ENCODE measurements at places on chromosomes 7 and 10.

- no peak for DNase-seq
Measured at GRCh38 chr7:108299251-108299973, 156.8 kb downstream of the NRCAM start.

- DNase-seq: peak; percentile 11
Measured at GRCh38 chr10:14536241-14537213, 205.8 kb upstream of the FRMD4A start.

DNA sequence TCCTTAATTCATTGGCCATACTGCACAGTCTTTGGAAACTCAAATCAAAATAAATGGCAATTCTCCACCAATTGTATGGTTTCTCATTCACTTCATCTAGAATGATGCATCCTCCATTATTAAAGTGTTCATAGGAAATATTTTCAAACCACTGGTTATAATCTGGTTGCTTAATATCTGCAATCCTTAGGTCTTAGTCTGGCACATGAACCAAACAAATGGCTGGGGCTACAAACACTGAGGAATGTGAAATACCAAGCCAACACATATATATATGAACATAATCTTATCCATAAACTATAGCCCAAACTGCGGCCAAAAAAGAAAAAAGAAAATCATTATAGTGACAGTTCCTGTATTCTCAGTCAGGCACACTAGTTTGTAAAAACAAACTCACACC, 5.7 kb upstream of the MSS51 start:
- no peak for DNase-seq

DNA sequence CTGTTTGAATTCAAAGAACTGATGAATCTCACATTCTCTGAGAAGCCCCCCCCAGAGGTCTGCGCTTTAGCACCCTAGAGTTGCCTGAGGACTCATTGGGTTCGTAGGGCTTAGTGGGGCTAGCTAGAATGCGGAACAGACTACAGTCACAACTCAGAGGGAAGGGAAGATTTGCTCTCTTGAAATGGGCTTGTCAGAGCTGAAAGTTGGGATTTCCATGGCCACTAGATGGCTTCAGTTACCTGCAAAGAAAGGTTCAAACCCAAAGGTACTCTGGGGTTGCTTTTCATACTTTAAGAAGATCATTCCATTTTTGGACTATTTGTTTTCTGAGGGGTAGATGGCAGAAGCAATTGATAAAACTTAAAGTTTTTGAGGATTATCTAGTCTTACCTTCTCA, 205.0 kb downstream of the BBS9 start:
- DNase-seq: no peak

GRCh38 chr7:35723011-35723410, 28.1 kb upstream of the HERPUD2 start:
- DNase-seq: no peak

GRCh38 chr7:596819-597182, 77.2 kb upstream of the PDGFA start:
- DNase-seq: no peak

DNA sequence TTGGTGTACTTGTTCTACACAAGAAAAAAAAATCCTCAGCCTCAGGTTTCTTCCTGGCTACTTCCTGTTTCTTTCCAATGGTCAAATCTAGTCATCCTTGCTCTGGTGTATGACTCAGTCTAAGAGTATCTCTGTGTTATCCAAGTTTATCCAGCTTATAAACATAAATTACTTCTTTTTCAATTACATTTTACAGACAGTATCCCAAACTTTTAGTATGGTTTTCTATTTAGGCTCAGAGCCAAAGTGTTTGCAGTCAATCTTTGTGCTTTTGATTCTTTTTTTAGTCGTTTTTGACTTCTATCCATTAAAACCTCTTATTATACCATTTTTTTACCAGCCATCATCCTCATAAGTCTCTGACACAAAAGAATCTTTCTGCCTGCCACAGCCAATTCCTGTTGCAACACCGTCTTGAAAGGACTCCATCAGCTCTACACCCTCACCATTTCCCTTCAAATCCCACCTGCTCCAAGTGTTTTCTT, 294.6 kb downstream of the PTEN start:
- peak; percentile 55 for DNase-seq

DNA sequence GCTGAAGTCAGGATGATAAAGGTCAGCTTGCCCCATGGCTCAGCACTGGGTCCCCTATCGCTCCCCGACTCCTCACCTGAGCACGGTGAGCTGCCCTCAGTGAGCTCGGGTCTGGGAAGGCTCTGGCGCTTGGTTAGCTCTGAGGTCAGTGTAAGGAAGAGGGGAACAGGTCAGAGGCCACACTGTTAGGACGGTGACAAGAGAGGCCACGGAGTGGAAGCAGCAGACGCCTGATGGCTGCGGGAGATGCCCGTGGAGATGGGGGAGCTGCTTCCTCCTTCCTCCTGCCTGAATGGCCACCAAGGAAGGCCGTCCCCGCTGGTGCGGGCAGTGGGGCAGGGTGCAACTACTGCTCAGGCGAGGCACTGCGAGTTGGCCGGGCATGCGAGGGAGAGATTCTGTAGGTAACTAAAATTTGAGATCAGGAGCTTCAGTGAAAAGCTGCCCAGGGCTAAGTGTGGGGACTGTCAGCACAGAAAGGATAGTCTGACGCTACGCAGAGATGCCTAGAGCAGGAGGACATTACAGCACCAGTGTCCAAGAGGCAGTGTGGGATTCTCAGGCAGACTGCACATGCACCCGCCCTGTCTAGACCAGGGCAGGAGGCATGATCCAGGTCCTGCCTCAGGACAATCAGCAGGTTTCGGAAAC, 231.3 kb upstream of the GRB10 start:
- no peak for DNase-seq

Measured in AML-193 (cell line).